ENCODE measurements at places on chromosomes 5 and 9.

DNA sequence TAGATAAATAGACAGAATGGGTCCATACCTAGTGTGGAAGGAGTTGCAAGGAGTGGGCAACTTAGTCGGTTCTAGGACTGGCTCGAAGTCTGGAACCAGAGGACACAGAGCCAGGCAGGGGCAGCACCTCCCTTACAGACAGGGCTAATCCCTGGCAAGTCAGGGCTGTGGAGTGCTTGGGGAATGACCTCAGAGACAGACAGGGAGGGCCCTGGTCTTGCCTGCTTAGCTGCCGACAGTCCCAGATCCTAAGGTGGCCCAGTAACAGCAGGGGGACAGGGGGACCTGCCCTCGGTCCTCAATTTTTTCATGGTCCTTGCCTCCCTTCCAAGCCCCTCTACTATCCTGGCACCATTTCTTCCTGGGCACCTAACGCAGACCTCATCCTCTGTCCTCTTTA lies 222.4 kb upstream of the TNC start:
- DNase-seq = no peak

DNA sequence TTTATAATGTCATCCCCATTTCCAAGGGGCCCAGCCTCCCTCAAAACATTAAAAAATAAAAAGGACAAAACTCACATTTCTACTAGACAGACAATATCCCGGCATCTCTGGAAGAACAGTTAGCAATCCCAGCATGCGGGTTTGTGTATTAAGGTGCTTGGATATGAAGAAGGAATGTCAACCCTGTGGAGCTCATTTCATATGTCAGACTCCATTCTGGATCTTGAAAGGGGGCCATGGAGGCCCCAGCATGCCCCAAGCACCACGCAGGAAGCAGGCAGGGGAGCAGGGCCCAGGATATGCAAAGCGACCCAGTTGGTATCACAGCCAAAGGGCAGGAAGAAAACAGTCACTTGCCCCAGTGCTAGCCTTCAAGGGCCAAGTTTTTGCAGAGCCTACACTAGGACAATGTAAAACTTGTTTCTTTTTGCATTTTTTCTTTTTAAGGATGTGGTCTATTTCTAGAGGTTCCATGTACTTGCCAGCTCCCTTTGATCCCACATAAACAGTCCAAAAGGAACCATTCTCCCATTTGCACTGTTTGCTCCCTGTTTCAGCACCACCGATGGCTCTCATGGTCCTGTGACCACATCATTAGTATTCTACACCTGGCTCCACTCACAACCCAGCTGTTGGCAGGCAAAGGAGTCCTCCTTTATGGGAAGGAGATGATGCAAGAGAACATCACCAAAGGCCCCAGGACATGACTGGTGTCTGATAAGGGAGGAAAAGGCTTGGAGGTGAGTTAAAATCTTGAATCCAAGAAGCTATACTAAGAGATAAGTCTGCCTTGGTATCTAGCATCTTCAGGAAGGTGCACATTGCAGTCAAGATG lies 58.3 kb downstream of the FGF1 start:
- no peak for DNase-seq

DNA sequence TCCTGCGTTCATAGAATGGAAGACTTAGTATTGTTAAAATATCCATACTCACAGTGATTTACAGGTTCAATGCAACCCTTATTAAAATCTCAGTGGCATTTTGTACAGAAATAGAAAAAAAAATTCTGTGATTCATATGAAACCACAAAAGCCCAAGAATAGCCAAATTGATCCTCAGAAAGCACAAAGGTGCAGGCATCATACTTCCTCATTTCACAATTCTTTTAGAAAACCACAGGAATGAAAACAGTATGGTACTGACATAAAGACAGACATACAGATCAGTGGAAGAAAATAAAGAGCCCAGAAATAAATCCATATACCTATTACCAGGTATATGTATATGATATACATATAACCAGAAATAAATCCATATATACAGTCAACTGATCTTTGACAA lies 86.8 kb upstream of the MEGF10 start:
- peak; percentile 33 for DNase-seq

- DNase-seq = no peak
Measured at GRCh38 chr5:122019919-122020590, 58.0 kb downstream of the LOX start.

DNA sequence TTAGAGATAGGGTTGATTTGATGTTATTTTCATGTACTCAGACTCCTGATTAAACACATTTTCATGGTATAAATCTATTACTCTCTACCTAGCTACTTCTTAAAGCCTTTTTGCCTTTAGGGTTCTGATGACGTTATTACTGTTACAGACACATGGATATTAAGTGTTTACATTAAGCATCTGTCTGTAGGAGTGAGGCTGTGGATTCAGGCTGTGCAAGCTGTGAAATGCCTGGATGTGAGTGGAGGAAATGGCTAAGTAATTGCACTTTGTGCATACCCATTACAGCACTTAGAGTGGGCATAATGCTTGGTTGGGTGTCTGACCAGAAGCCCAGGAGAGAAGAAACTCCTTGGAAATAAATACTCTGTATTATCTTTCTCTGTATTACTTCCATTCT lies 186.8 kb downstream of the SNX18 start:
- DNase-seq = no peak

DNA sequence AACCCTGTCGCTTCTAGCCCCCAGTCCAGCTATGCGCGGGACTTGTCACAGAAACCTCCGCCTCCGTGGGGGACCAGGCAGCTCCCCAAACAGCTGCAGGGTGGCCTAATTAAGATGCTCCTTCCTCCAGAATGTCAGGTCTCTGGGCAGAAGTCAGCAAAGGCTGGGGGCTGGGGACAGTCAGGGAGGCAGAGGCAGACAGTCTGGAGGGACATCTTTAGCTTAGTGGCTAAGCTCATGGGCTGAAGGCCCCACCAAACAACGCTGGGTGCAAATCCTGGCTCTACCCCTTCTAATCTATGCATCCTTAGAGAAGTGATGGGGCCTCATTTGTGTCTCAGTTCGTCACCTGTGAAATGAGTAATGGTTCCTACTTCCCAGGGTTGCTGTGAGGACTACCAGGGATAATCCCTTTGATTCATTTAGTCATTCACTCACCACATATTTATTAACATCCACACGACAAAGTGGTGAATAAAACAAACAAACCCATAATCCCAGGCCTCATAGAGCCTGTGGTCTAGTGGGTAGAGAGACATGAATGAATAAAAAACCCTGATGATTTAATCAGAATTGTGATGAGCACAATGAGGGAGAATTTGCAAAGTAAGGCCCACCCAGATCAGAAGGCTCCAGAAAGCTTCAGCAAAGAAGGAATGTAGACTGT lies 20.2 kb upstream of the MED27 start:
- DNase-seq = no peak

DNA sequence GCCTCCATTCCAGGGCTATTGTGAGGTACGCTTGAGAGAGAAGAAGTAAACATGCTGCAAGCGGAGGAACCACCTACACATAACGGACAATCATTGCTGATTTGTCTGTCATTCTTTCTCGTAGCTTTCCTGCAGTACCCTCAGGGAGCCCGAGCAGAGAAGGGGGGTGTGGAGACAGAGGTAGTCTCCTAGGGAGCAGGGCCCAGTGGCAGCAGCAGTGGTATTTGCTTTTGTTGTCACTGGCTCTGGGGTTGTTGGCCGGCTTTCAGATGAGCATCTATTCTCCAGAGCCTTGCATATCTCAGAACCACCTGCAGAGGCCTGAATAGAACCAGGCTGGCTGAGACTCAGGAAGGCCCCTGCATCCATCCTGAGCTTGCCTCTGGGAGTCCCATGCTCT lies 19.9 kb downstream of the ENHO start:
- no peak for DNase-seq

DNA sequence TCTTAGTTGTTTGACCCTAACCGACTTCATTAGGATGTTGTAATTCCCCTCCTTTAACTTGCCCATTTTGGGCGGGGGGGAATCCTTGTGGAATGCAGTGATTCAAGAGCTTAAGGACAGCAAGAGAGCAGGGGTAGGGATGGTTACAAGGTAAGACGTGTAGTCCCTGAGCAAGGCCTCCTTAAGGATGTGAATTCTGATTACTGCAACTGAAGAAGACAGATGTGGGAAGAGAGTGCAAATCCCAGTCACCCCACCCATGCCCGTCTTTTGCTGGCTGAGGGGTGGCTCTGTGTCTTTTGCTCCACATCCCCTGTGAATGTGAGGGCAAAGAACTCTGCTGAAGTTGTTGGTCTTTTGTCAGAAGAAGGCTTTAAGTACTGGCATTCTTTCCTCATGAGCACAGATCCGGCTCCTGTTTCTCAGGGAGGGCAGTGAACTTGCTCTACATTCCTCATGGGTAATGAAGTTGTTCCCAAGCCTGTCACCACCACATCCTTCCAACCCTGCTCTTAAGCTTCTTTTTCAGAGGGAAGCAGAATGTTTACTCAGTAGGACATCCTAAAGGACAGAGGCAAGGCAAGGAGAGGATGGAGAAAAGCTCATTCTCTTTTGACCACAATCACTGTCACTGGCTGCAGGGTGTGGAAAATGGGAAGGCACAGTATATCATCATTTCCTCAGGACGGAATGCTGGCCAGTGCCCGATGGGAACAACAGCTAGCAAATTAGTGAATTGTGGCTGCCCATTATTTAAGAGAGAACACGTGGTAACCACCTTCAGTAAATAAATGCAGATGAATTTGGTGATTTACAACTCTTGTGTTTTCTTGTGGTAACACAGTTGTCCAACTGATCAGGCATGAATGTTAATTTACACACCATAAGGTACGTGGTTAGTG lies 61.5 kb downstream of the RAI14 start:
- DNase-seq = peak; percentile 90

DNA sequence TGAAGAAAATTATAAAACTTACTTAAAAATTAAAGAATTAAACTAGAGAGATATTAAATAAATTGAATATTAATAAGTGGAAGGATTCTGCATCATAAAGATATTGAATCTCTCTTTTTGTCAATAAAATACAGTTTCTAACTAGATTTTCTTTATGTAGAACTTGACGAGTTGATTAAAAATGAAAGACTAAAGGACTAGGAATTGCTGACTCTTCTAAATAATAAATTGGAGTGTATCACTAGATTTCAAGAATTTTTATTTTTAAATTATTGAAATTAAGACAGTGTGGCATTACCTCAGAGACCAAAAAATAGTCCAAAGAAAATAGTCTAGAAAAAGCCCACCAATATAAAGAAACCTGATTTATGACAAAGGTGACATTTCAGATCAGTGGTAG lies 492.4 kb downstream of the CETN3 start:
- DNase-seq = no peak

- DNase-seq = no peak
Measured at GRCh38 chr5:32595118-32595517, 9.8 kb downstream of the SUB1 start.

GRCh38 chr5:56545016-56545415 lies 270.3 kb upstream of the MAP3K1 start:
- no peak for DNase-seq

- DNase-seq = no peak
Measured at GRCh38 chr5:172719211-172719610, 51.8 kb downstream of the DUSP1 start.

DNA sequence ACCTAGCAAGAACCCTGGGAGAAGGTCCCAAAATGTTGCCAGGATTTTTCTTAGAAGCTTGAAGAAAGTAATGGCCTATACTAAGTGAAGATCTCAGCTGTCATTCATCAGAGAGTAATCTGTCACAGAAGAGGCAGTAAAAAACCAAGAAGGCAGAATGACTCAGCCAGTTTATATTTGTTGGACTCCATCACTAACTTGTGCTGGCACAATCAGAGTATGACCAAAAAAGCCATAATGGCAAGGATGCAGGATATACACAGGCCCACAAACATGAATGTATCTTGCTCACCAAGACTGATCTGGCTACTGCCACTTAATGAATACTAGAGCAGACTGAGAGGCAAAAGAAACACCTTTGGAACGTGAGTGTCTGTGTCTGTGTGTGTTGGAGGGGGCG lies 104.0 kb upstream of the POU5F2 start:
- DNase-seq = no peak

- no peak for DNase-seq
Measured at GRCh38 chr9:74770508-74771261, 117.0 kb downstream of the TRPM6 start.

DNA sequence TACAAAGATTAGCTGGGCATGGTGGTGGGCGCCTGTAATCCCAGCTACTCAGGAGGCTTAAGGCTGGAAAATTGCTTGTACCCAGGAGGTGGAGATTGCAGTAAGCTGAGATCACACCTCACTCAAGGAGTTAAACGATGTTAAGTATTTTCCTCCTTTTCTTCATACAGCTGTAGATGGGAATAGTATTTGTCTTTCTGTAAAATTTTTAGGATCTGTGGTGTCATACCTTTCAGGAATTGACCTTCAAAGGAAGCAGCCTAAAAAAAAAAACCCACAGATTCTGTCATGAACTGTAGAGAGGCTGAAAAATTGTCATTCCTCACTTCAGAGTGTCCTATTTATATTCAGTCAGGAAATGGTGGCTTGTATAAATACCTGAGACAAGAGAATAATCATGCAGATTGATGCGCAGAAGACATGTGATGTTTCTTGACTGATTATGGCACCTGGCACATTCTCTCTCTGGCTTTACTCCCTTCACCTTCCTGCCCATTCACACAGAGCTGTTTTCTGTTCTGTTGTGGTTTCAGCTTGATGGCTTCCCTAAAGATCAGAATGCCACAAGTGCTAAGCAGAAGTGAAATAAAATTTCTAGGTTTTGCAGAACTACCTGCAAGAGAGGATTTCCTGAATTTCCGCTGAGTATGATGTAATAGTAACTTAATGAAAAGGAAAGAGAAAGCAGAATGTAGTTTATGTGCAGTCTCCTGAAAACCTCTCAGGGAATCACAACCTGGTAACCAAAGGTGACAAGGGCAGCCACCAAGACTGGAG lies 3.8 kb downstream of the IFNA1 start:
- no peak for DNase-seq

DNA sequence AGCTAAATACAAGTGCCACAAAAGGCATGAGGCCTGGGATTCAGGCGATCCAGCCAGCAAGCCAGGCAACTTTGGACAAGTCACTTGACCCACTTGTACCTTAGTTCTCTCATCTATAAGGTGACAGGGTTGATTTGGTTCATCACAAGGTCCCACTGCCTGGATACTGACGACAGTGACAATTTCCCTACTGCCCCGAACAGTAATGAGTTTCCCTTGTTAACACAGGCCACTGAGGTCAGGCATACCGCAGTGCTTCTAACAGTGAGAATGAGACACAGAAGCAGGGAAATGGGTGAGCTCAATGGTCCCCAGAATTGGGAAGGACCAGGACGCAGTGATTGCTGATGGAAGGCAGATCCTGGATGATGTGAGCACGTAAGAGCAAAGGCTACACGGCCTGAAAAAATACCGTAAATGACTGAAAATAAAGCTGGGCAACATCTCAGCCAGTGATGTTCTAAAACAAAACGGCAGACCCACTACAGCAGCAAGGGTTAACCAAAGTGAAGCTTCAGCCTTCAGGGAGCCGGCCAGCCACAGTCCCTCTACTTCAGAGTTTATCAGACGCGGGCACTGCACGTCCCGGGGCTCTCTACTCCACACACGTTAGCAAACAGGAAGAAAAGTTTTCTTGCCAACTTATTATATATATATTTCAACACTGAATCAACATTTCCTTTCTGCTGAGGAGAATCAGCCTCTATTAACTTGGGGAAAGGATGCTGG lies 846 bp downstream of the MGAT1 start:
- DNase-seq = no peak

- DNase-seq = no peak
Measured at GRCh38 chr5:151618907-151619306, 27.8 kb upstream of the FAT2 start.
